ENCODE measurements at places on chromosomes 4 and X.

DNA sequence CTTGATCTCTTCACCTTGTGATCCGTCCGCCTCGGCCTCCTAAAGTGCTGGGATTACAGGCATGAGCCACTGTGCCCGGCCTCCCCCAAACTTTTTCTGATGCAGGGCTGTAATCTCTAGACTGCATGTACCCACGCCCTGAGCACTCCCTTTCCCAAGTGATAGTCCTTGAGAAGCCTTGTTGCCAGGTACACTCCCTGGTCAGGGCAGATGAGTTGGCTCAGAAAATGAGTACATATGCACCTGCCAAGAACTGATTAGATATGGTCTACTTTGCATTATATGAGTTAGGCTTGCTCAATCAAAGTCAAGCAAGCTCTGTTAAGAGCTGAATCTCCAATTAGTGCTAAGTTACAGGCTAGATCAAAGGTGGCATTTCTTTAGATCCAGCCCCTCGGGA lies 20.3 kb downstream of the APOO start:
- no peak for DNase-seq

- peak; percentile 58 for DNase-seq
Observed at GRCh38 chrX:79366873-79367749, at the start of gene ITM2A. Gene ITM2A (minus strand): TSS chrX:79367334. CDS start chrX:79367215, 119 bp downstream.

- peak; percentile 65 for DNase-seq
Observed at GRCh38 chr4:113582737-113583136, 178.8 kb downstream of the CAMK2D start.

DNA sequence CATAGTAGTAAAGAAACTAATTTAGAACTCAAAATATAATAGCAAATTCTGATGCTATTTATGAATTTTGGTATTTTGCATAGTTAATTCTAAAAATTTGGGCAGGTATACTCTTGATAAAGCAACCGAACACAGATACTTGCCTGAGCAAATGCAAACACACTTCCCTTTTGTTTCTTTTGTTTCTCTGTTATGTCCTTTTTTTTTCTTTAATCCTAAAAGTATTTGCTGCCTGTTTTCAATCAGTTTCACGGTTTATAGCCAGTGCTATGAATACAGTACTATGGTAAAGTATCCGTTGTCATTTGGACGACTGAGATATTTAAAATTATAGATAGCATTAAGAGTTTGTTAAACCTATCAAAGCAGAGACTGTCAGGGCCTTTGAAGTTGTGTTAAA lies 84.3 kb upstream of the HPRT1 start:
- DNase-seq = no peak

GRCh38 chr4:171812333-171812664 lies 905 bp upstream of the GALNTL6 start:
- no peak for DNase-seq

GRCh38 chrX:110180176-110180927 lies 137.5 kb downstream of the AMMECR1 start:
- DNase-seq = no peak

GRCh38 chr4:8599091-8599460 lies 6.5 kb downstream of the CPZ start:
- no peak for DNase-seq

DNA sequence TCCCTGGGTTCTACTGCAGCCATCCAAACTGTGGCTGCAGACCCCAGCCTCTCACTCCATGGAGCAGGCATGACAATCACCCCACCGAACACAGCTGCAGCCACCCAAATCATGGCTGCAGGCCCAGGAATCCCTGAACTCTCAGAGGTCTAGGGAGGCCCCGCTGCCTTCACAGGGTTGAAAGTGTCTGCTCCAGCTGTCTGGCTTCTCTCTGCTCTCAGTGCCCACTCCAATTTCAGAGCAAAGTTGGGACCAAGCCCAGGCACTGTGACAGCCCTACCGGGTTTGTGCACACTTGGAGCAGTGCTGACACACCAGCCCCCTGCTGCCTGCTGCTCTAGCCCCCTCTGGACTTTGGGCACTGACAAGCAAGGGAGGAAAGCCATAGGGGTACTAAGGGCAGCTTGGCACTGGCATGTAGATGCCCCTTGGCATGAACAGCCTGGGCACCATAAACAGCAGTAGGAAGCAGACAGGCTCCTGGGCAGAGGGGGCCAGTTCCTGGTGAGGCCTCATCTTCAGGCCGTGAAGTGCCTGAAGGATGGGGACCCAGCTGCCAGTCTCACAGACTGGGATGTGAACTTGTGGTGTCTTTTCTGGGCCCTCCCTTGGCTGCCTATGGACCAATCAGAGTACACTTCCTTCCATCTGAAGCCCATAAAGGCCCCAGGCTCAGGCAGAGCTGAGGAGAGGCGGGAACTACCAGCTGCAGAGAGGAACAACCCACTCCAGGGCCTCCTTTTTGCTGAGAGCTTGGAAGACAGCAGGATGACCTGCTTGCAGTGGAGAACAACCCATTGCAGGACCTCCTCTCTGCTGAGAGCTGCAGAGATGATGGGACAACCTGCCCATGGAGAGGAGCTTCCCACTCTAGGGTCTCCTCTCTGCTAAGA lies 68.8 kb downstream of the TECRL start:
- DNase-seq = peak; percentile 50

GRCh38 chr4:159435561-159436023 lies 332.7 kb downstream of the RAPGEF2 start:
- no peak for DNase-seq

DNA sequence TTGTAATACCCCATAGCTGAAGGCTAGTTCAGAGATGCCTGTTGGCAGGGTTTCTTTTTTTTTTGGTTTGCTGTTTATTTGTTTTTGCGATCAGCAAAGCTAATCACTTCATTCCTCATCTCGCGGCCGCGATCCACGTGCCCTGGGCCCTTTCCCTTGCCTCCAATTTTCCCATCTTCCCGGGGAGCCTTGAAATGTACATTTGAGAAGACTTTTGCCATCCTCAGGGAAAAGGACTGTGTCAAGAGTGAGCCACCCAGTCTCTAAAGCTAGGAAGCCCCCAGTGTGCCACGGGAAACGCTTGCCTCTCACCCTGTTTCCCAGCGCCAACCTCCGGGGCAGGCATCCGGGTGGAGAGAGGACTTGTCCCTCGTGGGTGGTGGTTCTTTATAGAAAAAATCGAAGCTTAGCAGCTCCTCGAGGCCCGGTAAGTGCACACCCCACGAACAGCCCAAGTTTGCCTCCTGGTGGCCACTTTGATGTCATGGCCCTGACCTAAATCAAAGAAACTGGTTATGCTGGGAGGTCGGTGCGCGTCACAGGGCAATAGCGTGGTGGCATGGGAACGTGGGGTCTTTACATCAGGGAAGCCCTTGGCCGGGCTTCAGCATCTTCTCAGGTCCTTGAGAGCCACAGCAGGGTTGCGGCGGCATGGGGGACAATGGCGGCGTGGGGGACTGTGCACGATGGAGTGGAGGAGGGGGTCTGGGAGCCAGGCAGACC lies 42.0 kb downstream of the MAP7D3 start:
- peak; percentile 69 for DNase-seq

DNA sequence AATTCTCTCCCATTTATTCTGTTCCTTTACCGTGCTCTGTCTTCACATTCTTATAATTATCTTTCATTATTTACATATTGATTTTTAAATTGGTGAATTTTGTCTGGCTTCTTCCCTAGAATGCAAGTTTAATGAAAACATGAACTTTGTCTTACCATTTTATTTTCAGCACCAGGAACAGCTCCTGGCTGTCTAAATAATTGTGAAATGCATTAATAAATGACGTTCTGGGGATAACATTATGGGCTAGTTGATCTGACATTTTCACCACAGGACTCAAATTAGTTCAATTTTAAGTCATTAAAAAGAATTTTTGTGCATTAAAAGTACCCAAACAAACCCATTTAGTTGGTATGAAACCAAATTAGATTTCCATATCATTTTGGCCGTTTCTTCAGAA lies 97.5 kb downstream of the KCTD8 start:
- no peak for DNase-seq

DNA sequence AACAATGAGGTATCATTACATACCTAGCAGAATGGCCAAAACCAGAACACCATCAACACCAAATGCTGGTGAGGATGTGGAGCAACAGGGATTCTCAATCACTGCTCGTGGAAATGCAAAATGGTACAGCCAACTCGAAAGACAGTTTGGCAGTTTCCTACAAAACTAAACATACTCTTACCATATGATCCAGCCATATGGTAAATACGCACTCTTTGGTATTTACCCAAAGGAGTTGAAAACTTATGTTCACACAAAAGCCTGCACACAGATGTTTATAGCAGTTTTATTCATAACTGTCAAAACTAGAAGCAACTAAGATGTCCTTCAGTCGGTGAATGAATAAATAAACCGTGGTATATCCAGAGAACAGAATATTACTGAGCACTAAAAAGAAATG lies 7.8 kb downstream of the CASP3 start:
- no peak for DNase-seq

- DNase-seq = no peak
Observed at GRCh38 chr4:141913928-141914327, 277.5 kb downstream of the IL15 start.

- DNase-seq = no peak
Observed at GRCh38 chrX:40165206-40165605, 67.4 kb upstream of the BCOR start.

GRCh38 chr4:93710101-93710846 lies 118.3 kb upstream of the ATOH1 start:
- no peak for DNase-seq

Measured in left cardiac atrium (tissue), 4 donors.